ENCODE measurements at places on chromosomes 7 and 10.

DNA sequence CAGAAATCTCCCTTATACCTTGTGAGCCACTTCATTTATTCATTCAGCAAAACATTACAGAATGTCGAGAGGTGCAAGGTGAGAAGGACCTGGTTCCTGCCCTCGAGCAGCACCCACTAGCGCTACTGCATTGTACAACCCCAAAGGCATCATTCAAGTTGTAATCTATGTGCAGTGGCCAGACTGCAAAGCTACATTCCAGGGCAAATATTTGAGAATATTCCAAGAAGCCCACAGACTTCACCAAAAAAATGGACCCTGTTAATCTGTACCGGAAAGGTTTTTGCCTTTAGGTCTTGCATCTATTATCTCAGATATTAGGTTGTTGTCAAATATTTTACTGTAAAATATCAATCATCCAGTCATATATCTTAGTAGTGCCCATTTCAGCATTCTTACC lies 295.4 kb upstream of the FZD1 start:
- no peaks in the 10 kb centered on the region for H3K36me3 ChIP-seq
- H3K4me3 ChIP-seq, result no peak overlapping the region
- H3K27me3 ChIP-seq, result no peaks in the 10 kb centered on the region
- H3K4me1 ChIP-seq, result no peaks in the 10 kb centered on the region
- no peak overlapping the region for H3K27ac ChIP-seq

- no peak for DNase-seq
- H3K4me3 ChIP-seq, result no peak overlapping the region
- H3K27ac ChIP-seq, result no peak overlapping the region
- no peaks in the 10 kb centered on the region for H3K27me3 ChIP-seq
Observed at GRCh38 chr10:70493660-70494234, 15.2 kb downstream of the PALD1 start.

GRCh38 chr7:100745184-100745583 lies 11.8 kb downstream of the ZAN start:
- peak overlapping the region; percentile 61 for H3K4me3 ChIP-seq
- no peak for DNase-seq

DNA sequence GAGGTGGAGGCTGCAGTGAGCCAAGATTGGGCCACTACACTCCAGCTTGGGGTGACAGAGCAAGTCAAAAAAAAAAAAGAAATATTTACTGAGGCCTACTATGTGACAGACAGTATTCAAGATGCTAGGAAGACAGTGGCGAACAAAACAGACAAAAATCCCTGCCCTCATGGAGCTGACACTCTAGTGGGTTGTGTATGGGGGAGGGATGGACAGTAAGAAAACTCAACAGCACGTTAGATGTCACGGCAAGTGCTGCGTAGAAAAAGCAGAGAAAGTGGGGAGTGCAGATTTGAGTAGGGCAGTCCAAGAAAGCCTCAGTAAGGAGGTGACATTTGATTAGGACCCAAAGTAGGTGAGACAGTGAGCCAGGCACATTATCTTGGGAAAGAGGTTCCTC lies 10.1 kb downstream of the CAMK2G start:
- no peak for DNase-seq
- no peaks in the 10 kb centered on the region for H3K27me3 ChIP-seq

GRCh38 chr10:11794566-11794965 lies 28.6 kb upstream of the PROSER2 start:
- H3K27ac ChIP-seq, result no peak overlapping the region
- no peak overlapping the region for H3K4me3 ChIP-seq
- no peak for DNase-seq
- no peaks in the 10 kb centered on the region for H3K4me1 ChIP-seq

DNA sequence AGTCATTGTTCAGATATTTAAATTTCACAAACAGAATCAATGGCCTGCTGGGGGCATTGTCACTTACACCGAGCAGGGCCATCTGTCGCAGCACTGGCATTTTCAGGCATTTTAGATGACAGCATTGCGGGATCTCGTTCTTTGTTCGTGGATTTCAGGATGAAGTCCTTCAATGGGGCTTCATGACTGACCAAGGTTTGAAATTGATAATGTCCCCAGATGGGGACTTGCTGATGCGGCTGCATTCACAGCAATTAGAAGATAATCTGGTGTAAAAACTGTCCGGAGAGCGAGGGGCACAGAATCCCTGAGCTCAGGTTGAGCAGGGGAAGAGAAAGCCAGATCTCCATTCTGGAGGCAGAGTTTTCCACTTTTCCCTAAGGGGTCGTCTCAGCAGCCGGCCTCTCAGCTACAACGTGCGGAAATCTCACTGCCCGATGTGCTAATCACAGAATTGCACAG lies 1.9 kb upstream of the C7orf33 start:
- no peaks in the 10 kb centered on the region for H3K36me3 ChIP-seq
- no peak overlapping the region for H3K27ac ChIP-seq

DNA sequence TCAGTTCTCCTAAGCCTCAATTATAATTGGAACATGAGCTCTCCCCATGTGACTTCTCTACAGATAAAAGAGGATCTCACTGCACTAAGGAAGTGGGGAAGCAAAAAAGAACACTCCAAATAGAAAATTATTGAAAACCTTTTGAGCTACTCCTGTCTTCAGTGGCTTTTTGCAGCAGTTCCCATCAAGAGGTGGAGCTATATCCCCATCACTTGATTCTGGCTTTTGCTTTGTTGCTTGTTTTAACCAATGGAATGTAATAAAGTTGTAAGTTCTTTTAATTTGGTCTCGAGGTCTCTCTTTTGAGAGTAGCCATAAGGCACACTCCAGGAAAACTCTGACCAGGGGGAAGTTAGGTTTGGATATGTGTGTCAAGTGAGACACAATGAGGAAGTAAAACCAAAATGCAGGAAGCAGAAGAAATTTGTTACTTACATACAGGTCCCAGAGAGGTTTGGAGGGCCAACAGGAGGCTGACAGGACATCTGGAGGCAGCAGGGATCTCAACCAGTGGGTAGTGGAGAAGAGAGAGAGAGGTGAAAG lies 569.4 kb downstream of the HTR7 start:
- no peaks in the 10 kb centered on the region for H3K4me1 ChIP-seq
- no peak overlapping the region for H3K4me3 ChIP-seq
- H3K27me3 ChIP-seq, result no peaks in the 10 kb centered on the region
- no peaks in the 10 kb centered on the region for H3K36me3 ChIP-seq
- DNase-seq, result no peak

GRCh38 chr7:18087026-18087686 lies 59.5 kb upstream of the PRPS1L1 start:
- no peaks in the 10 kb centered on the region for H3K36me3 ChIP-seq
- no peaks in the 10 kb centered on the region for H3K4me1 ChIP-seq
- peak overlapping the region; percentile 79 for H3K4me3 ChIP-seq
- H3K27me3 ChIP-seq, result no peaks in the 10 kb centered on the region
- H3K27ac ChIP-seq, result no peak overlapping the region
- no peak for DNase-seq

GRCh38 chr7:155491812-155492211 lies 33.9 kb downstream of the EN2 start:
- no peak for DNase-seq
- peaks cover 34% of the 10 kb centered on the region for H3K27me3 ChIP-seq
- no peaks in the 10 kb centered on the region for H3K4me1 ChIP-seq
- H3K27ac ChIP-seq, result no peak overlapping the region
- no peak overlapping the region for H3K4me3 ChIP-seq
- no peaks in the 10 kb centered on the region for H3K36me3 ChIP-seq

GRCh38 chr7:71753956-71754664 lies 622.2 kb downstream of the GALNT17 start:
- H3K36me3 ChIP-seq, result no peaks in the 10 kb centered on the region

- peak overlapping the region; percentile 35 for H3K27ac ChIP-seq
- peaks cover 17% of the 10 kb centered on the region for H3K4me1 ChIP-seq
- H3K27me3 ChIP-seq, result no peaks in the 10 kb centered on the region
Observed at GRCh38 chr10:79181698-79182521, 113.1 kb downstream of the ZMIZ1 start.

GRCh38 chr7:95526128-95526738 lies 40.5 kb downstream of the ASB4 start:
- no peak overlapping the region for H3K27ac ChIP-seq
- H3K27me3 ChIP-seq, result no peaks in the 10 kb centered on the region
- no peaks in the 10 kb centered on the region for H3K36me3 ChIP-seq
- H3K4me3 ChIP-seq, result no peak overlapping the region
- H3K4me1 ChIP-seq, result no peaks in the 10 kb centered on the region

DNA sequence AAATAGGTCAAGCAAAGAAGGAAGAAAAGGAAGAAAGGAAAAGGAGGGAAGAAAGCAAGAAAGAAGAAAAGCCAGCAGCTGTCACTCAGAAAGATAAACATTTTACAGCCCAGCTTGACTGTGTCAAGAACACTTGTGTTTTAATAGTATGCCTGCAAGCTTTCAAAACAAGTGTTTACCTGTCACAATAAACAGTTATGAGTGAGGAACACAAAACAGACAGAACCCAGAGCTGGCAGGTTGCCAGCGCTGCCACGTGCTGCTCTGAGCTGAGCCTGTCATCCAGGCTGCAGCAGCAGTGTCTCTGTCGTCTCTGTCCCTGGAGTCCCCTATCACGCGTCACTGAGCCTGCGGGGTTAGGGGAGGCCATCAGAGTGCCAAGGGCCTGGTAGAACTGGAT lies 827.6 kb upstream of the AUTS2 start:
- no peaks in the 10 kb centered on the region for H3K27me3 ChIP-seq
- H3K36me3 ChIP-seq, result no peaks in the 10 kb centered on the region
- H3K4me1 ChIP-seq, result no peaks in the 10 kb centered on the region

DNA sequence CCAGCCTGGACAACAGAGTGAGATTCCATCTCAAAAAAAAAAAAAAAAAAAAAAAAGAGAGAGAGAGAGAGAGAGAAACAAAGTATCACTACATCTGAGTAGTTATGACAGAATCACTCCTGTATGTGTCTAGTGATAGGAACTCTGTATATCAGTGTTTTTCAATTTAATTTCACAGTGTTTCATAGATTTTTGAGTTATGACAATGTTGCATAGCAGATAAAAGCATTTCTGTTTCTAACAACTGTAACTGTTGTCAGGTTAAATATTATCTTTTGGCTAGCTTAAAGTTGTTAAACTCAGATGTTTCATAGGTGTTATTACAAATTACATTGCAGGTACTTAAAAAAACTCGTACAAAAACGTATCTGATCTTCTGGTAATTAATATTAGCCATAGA lies 60.3 kb downstream of the PLXDC2 start:
- H3K36me3 ChIP-seq, result no peaks in the 10 kb centered on the region
- H3K4me3 ChIP-seq, result no peak overlapping the region
- no peak for DNase-seq
- no peaks in the 10 kb centered on the region for H3K4me1 ChIP-seq
- no peaks in the 10 kb centered on the region for H3K27me3 ChIP-seq
- H3K27ac ChIP-seq, result no peak overlapping the region

GRCh38 chr10:80289451-80290287 lies at the start of gene MAT1A:
TSS of gene MAT1A (minus strand) at chr10:80289658. CDS start at chr10:80289423, 235 bp downstream.
- H3K27me3 ChIP-seq, result no peaks in the 10 kb centered on the region
- peak within 1 kb of the TSS; percentile 3 for H3K27ac ChIP-seq
- no peaks in the 10 kb centered on the region for H3K36me3 ChIP-seq

DNA sequence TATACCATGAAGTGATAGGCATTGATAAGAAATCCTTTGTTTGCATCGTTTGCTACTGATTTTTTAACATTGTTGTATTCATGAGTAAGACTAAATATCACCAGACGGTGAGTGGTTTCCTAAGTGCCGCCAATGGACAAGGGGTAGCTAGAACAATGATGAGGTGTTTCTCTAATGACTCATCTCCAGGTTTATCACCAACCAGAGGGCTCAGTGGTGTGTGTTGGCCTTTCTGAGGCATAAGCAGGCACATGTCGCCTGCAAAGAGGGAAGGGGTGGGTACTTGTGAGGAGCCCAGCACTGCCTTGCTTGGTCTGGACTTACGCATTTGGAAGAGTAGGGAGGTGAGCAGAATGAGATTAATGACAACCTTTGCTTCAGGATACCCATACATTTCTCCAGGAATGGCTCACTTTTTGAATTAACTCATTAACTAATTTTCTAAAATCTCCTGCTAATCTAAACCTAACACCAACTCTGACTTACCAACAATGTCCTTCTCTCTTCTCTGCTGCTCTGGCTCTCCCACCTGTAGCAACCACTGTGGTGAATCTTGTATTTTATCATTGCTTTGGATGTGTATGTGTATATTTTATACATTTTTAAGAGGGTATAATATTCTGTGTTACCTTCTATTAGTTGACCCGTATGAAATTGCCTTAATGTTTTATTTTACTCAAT lies 722.6 kb downstream of the GRID1 start:
- DNase-seq, result no peak
- H3K4me1 ChIP-seq, result peaks cover 11% of the 10 kb centered on the region
- H3K27ac ChIP-seq, result no peak overlapping the region

DNA sequence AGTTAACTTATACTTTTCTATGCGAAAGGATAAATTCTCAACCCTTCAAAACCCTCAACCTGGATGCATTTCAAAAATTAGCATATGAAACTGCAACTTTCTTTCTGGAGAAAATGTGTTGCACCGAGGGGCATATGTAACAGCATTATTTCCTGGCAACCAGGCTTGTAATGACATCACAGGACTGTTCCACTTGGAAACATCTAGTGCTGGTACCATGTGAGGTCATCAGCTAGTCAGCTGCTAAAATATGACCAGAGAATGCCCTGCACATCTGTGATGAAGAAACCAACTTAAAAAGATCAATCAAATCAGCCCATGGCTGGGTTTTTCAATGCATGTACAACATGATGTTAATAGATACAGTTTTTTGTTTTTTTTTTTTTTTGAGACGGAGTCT lies 40.0 kb downstream of the FGFR2 start:
- H3K27ac ChIP-seq, result no peak overlapping the region
- DNase-seq, result no peak
- no peaks in the 10 kb centered on the region for H3K4me1 ChIP-seq

DNA sequence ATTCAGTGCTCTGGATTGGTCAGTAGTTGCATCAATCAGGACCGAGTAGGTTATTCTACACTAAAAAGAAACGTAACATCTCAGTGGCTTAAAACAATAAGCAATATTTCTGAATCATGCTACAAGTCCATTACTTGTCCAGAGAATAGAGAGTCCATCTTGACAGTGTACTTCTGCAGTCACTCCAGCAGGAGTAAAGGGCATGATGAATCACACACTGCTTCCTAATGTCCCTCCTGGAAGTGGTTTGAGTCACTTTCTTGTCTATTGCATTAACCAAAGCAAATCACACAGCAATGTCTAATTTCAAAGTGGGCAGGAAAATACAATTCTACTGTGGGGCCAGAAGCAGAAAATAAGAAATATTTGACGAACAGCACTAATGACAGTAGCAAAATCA lies 124.8 kb downstream of the TSPAN12 start:
- H3K27me3 ChIP-seq, result no peaks in the 10 kb centered on the region
- H3K4me3 ChIP-seq, result no peak overlapping the region
- DNase-seq, result no peak
- H3K4me1 ChIP-seq, result no peaks in the 10 kb centered on the region

GRCh38 chr10:67843284-67843683 lies 5.3 kb upstream of the DNAJC12 start:
- H3K4me3 ChIP-seq, result no peak overlapping the region
- no peaks in the 10 kb centered on the region for H3K27me3 ChIP-seq
- H3K4me1 ChIP-seq, result no peaks in the 10 kb centered on the region
- no peaks in the 10 kb centered on the region for H3K36me3 ChIP-seq
- no peak overlapping the region for H3K27ac ChIP-seq

DNA sequence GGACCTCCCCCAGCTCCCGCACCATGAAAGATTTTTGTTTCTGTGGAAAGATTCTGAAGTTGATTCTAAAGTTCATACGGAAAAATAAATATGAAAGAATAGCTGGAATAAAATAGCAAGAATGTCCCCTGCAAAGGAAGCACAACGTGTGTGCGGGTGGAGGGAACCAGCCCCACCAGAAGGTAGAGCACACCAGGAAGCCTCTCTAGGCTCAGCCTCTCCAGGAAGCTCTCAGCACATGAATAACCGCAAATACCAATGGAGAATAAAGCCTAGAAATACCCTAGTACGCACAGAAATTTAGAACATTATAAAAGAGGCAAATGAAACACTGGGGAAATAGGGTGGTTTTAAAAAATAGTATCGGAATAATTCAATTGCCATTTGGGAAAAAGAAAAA lies 24.6 kb upstream of the FAM170B start:
- no peaks in the 10 kb centered on the region for H3K4me1 ChIP-seq
- DNase-seq, result no peak
- H3K36me3 ChIP-seq, result no peaks in the 10 kb centered on the region
- no peaks in the 10 kb centered on the region for H3K27me3 ChIP-seq
